Lower leg skin (tissue), 4 donors: ENCODE measurements at places on chromosomes 2 and 18.

DNA sequence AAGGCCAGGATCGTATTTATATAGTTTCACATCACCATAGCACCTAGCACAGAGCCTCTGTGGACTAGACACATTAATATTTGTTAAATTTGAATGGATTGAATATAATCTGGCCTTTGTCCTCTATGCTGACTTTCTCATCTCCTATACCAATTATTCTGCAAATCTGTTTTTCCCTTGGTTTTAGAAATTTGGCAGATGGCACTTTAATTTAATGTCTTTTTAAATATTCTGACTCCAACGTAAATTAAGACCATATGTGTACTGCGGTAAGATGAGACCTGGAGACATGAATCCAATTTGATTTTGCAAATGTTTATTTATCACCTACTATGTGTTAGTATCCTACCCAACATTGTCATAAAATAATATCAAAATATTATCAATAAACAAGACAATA lies 1281.9 kb upstream of the PIK3C3 start:
- DNase-seq = no peak

GRCh38 chr2:210480079-210480478 lies 3.5 kb upstream of the LANCL1 start:
- no peak for DNase-seq

- DNase-seq = no peak
These were observed 83.8 kb downstream of the EDAR start for GRCh38 chr2:108905176-108905575.

GRCh38 chr2:237320801-237321560 lies 93.0 kb downstream of the COL6A3 start:
- peak; percentile 81 for DNase-seq

- no peak for DNase-seq
These were observed 205.4 kb downstream of the HDAC4 start for GRCh38 chr2:239195318-239195871.
